NCI-H69 (cell line): ENCODE measurements at places on chromosomes 3 and 15.

DNA sequence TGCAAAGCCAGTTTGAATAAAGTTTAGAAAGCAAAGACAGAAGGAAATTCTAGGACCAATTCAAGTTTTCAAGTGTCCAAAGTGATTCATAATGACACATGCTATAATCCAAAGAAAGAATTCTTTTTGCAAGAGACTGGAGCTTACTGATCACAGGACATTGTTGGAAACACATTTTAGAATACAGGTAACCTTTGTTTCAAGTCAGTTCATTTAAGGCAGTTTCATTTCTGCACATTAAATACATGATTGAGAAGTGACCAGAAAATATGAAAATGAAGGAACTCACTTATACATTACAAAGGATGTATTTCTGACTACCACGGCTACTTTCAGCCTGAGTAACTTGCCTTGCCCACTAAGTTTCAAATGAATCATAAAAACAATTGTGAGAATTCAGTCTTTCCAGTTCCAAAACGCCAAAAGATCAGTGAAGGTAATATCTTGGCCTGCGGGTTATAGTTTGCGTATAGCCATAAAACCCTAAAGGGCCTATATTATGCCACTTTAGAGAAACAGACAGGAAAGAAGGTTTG lies 48.7 kb downstream of the PRICKLE2 start:
- no peak for DNase-seq

GRCh38 chr3:128933213-128933921 lies 53.9 kb downstream of the ACAD9 start:
- no peak for DNase-seq

- DNase-seq: no peak
These were observed 43.0 kb upstream of the SLC41A3 start for GRCh38 chr3:126126811-126127431.

GRCh38 chr3:131007782-131008181 lies 18.8 kb downstream of the ASTE1 start:
- no peak for DNase-seq

GRCh38 chr3:34703053-34703452 lies 904.6 kb downstream of the PDCD6IP start:
- no peak for DNase-seq

DNA sequence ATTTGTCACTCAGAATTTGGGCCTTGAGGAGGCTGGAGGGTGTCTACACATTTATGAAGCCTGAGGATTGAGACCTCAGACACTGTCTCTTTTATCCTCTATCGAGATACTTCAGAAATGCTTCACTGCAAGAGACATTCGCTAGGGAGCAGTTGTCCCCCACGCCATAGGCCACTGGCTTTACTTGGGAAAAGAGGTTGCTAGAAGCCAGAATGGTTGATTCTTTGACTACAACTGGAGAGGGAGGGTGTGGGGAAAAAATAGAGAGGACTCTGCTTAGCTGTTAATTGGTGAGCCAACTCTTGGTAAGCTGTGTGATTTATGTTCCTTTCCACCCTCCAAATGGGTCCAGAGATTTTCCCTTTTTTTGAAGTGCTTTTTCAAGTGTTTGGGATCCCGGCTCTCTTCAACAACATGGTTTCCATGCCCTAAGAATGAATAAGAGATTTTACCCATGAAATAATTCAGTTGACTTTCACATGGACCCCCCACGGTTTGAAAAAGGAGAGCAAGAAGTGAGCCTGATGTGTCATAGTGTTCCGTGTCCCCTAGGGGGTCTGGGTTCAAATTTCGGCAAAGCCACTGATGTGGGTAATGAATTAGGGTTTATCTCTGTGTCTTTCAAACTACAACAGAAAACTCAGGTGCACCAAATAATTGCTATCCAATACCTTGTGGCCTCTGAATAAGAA lies 2.7 kb downstream of the BOC start:
- no peak for DNase-seq

GRCh38 chr3:46868948-46869347 lies 5.7 kb upstream of the MYL3 start:
- DNase-seq: no peak

GRCh38 chr3:41975416-41976103 lies 13.7 kb upstream of the ULK4 start:
- no peak for DNase-seq

DNA sequence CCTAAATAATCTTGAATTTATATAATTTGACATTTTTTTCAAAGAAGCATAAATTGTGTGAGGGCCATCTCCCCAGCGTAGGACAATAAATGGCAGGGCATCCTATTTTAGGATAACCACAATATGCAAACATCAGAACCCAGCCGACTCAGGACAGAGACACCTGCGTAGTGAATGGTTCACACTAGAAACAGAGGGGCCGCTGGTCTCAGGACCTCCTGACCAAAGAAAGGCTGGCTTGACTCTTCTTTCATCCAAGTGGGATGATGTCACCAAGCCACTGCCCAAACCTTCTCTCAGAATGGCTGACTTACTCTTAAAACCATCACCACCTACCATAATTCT lies 162.1 kb downstream of the FOXP1 start:
- DNase-seq: no peak

DNA sequence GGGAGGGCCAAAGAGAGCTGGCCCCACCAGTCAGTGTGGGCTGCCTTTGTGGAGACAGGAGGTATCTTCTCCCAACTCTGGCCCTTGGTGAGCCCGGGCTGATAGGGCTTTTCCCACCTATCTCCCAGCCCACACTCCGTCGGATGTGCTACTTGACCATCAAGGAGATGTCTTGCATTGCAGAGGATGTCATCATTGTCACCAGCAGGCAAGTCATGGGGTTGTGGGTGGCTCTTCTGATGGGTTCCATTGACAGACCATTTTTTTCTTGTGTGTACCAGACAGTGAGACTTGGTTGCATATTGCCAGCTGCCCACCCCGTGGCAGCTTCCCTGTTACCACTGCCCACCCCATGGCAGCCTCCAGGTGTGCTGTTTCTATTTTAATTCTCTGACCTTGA lies 3.3 kb downstream of the COPG1 start:
- no peak for DNase-seq

- DNase-seq: no peak
These were observed 96.9 kb upstream of the WNT5A start for GRCh38 chr3:55584030-55584429.

GRCh38 chr3:17535274-17535673 lies 207.2 kb downstream of the TBC1D5 start:
- peak; percentile 81 for DNase-seq

- peak; percentile 79 for DNase-seq
These were observed 540.6 kb downstream of the NLGN1 start for GRCh38 chr3:173938159-173938558.

DNA sequence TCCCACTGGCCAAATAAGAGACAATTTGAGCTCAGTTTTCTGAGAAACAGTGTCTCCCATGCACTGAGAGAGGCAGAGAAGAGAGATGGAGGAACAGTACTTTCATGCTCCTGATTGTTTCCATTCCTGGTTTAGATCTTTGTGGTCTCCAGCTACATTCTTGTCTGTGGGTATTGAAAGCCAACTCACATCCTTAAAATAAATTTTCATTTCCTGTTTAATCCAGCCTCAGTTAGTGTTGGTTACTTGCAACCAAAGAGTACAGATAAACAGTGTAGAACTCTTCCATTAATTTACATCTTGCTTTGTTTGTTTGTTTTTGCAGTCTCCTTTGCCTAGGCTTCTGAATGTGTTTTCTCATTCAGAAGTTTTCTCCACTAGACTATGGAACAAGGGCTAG lies 123.7 kb upstream of the CLSTN2 start:
- no peak for DNase-seq

GRCh38 chr15:39270221-39270855 lies 310.5 kb upstream of the THBS1 start:
- DNase-seq: peak; percentile 88

GRCh38 chr3:6119367-6119766 lies 741.5 kb upstream of the GRM7 start:
- DNase-seq: no peak
